ENCODE measurements at places on chromosomes 6 and 20.

DNA sequence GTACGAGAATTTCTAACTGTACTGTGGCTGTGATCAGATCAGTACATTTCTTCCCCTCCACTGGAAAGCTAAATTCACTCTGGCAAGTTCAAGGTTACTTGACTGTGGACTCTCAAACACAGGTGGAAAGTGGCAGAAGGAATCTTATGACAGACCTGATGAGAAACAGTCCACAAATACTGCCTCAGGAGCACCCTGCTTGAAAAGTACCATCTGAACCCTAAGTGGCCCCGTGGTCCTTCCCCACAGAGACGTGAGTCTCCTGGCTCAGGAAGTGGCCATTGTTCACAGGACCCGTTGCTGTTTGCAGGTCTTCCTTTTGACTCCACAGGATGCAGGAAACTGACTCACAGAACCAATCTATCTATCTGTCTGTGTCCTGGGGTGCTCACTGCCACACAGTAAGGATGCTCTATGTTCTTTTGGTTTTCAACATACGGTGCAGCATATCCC is 47.5 kb upstream of the NHSL1 start:
- DNase-seq, result peak; percentile 19

DNA sequence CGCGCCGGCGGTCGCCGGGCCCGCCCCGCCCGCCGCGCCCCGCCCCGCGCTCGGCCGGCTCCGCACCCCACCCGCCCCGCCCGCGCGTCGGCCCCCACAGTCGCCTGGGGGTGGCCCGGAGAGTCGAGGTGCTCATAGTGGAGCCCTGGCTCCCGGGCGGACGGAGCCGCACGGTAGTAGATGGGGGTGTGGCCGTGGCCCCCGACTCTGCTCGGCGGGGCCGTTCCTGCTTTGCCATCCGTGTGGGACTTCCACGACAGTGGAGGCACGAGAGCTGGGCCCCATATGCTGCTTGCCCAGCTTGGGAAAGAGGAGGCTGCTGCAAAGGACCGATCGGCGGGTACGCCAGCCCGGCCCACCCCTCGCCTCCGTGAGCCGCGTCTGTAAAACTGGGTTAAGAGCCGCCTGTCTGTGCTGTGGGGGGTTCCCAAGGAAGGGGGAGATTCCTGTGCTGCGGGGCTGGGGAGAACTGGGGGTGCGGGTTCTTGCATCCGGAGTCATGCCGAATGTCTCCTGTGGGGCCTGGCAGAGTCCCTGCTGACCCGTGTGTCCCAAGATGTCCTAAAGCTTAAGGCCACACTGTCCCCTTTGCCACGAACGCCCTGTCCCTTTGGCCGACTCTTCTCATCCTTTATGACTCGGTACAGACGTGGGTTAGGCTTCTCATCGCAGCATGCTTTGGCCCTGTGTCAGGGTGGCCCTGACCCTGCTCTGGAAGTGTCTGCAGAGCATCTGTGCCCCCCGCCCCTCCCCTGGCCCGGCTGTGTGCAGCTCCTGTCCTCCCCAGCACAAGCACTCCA is at the start of gene OPRL1:
Gene OPRL1, plus strand, starts transcription at position 70 of the 800 bp plus-strand sequence. CDS start 12,639 bp downstream, outside the sequence.
- DNase-seq, result no peak

GRCh38 chr20:1423625-1424106 is 30.8 kb upstream of the FKBP1A start:
- DNase-seq, result peak; percentile 66

- DNase-seq, result no peak
Measured at GRCh38 chr20:21280522-21281016, 22.6 kb upstream of the XRN2 start.

DNA sequence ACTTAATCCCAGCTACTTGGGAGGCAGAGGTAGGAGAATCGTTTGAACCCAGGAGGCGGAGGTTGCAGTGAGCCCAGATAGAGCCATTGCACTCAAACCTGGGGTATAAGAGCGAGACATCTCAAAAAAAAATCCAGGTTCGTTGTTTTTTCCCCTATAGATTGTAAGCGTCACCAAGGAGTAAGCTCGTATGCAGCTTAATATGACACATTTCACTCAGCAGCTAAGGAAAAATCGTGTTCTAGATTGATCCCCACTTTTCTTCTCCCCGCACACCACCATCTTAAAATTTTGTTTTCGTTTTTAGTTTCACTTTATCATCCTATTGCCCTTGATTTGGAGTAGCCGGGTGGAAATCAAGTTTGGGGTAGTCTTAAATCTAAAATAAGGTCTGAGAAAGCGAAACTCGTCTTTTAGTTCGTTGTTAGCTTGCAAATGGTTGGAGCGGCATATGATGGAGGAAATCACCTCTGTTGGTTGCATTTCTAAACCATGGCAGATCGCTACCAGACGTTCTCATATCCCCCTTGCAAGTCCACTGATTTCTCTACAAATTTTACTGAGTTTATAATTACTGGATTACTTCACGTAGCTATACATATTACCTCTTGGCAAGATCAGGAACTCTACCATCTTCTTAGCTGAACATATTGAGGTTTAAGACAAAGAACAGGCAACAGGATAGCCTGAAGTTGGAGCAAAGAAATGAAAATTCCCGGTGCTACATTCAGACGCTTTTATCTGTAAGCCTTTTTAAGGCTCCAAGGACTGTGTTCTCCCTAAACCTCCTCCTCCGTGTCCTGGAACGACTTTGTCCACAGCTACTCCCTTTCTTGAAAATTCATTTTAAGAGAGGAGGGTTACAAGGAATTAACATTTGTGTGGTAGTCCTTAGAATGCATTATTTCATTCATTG is 91.1 kb upstream of the BTN3A2 start:
- no peak for DNase-seq

- DNase-seq, result no peak
Measured at GRCh38 chr6:166907373-166907841, 48.9 kb downstream of the RNASET2 start.

DNA sequence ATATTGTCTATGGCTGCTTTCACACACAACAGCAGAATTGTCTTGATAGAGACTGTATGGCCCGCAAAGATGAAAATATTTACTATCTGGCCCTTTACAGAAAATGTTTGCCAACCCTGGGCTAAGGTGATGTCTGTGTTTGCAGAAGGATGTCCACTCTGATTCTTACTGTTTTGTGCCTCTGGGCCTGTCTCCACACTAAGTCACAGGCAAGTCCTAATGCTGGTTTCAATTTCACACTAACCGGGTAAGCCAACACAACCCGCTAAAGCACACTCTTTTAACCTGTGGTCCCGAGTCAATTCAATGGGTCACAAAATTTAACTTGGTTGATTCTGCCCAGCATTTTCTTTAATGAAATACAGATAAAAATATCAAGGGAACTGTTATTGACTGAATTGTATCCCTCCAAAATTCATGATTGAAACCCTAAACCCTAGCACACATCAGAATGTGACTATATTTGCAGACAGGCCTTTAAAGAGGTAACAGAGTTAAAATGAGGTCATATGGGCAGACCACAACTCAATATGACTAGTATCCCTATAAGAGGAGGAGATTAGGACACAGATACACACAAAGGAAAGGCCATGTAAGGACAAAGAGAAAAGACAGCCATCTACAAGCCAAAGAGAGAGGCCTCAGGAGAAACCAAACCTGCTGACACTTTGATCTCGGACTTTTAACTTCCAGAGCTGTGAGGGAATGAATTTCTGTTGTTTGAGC is 78.4 kb downstream of the FYN start:
- DNase-seq, result no peak

GRCh38 chr6:108168501-108169463 is 3.0 kb downstream of the NR2E1 start:
- DNase-seq, result no peak

GRCh38 chr6:134626589-134626988 is 308.7 kb upstream of the SGK1 start:
- no peak for DNase-seq

DNA sequence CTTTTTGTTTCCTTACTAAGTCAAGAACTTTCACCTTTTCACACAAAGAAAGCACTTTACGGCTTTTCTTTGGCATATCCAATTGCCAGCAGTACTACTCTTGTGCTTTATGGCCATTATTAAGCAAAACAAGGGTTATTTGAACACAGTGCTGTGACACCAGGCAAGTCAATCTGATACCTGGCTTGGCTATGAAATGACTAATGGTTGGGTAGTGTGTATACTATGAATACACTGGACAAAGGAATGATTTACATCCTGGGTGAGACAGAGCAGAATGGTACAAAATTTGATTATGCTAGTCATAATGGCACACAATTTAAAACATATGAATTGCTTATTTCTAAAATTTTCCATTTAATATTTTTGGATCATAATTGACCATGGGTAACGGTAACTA is 22.1 kb upstream of the ADGRF1 start:
- DNase-seq, result no peak

GRCh38 chr20:57748601-57749130 is 38.9 kb upstream of the PMEPA1 start:
- peak; percentile 83 for DNase-seq

GRCh38 chr20:48799328-48800105 is 28.3 kb downstream of the PREX1 start:
- no peak for DNase-seq

- DNase-seq, result no peak
Measured at GRCh38 chr6:79385333-79385732, 150.9 kb upstream of the HMGN3 start.

GRCh38 chr6:132405143-132405915 is 4.1 kb upstream of the MOXD1 start:
- no peak for DNase-seq

- DNase-seq, result no peak
Measured at GRCh38 chr6:5869676-5870075, 137.0 kb downstream of the NRN1 start.

DNA sequence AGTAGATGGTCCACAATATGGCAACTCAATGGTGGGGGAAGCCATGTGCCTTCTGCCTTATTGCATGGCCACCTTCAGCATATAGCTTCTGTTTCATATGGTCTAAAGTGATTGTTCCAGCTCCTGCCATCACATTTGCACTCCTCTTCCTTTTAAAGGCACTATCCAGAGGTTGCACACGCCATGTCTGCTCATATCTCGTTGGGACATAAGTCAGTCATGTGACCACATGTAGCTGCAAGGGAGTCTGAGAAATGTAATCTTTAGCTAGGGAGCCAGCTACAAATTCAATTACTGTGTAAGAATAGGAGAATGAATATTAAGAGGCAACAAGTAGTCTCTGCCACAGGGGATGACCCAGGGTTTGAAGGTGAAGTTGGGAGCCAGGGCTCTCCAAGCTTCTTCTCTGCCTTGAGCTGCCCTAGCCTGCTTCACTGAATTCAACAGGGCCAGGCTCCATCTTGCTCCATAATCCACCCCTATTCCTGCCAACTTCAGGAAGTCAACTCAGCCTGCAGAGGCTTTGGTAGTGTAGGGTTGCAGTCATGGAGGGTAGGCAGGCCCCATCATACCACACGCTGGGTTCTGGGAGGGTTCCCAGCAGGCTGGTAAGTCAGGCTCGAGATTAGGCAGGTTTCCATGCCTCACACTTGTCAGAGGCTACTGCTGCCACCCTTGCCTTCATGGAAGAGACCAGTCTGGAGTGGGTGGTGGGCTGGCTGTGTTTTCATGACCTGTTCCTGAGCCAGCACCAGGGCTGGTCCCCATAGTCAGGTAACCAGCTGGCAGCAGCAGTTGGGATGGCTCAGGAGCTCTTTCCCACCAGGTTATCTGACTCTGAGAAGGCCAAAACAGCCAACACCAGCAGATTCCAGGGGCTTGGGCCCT is 56.7 kb upstream of the SAYSD1 start:
- no peak for DNase-seq
